ENCODE measurements at places on chromosomes 3 and 15.

GRCh38 chr3:133159498-133160475 is 121.6 kb downstream of the TMEM108 start:
- no peak for DNase-seq

DNA sequence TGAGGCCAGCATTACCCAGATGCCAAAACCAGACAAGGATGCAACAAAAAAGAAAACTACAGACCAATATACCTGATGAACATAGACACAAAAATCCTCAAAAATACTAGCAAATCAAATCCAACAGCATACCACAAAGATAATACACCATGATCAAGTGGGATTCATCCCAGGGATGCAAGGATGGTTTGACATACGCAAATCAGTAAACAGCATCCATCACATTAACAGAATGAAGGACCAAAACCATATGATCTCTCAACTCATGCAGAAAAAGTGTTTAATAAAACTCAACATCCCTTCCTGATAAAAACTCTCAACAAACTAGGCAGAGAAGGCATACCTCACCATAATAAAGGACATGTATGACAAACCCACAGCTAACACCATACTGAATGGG is 14.0 kb upstream of the PIAS1 start:
- no peak for DNase-seq

GRCh38 chr3:102979191-102979590 is 544.4 kb downstream of the ZPLD1 start:
- DNase-seq = no peak

DNA sequence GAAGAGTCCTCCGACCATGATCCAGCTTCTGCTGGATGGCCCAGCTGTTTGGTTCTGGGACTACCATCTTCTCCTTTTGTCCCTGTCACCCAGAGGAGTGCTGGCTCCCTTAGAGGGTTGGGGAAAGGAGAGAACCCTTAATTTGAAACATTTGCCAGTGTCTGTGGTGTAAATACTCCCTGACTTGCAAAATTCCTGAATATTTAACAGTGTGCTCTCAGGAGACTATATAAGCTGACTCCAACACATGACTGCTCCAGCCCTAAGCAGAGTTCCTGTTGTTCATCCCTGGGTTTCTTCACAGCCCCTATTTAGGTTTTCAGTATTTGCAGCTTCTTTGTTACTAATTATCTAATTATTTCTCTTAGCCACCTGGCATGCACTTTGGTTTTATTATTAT is 133.1 kb downstream of the CPNE4 start:
- no peak for DNase-seq

GRCh38 chr3:4776980-4777581 is 202.2 kb upstream of the BHLHE40 start:
- DNase-seq = no peak

GRCh38 chr3:184489268-184489841 is 72.2 kb upstream of the EPHB3 start:
- no peak for DNase-seq

- DNase-seq = no peak
Observed at GRCh38 chr15:83993591-83993990, 242.0 kb upstream of the GOLGA6L4 start.

GRCh38 chr3:141610939-141611338 is 124.1 kb downstream of the RASA2 start:
- DNase-seq = no peak

GRCh38 chr3:169659820-169660674 is 3.5 kb downstream of the MECOM start:
- no peak for DNase-seq

DNA sequence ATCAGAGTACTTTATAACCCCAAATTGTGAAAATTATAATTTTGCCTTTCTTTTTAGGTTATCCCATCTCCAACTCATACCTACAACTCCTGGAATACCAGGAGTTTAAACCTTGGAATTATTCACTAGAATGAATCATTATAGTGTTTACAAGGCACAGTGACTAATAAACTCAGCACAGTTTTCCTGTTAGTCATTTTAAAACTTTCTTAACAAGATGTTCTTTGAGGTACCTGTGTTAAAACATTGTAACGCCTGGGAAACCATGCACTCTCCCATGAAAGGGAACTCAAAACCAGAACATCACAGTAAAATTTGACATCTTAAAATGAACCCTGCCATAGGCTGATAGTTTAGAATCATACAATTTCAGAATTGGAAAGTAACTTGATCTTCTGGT is 132.4 kb upstream of the OSTN start:
- no peak for DNase-seq

GRCh38 chr3:14285548-14285925 is 106.9 kb downstream of the LSM3 start:
- DNase-seq = no peak

DNA sequence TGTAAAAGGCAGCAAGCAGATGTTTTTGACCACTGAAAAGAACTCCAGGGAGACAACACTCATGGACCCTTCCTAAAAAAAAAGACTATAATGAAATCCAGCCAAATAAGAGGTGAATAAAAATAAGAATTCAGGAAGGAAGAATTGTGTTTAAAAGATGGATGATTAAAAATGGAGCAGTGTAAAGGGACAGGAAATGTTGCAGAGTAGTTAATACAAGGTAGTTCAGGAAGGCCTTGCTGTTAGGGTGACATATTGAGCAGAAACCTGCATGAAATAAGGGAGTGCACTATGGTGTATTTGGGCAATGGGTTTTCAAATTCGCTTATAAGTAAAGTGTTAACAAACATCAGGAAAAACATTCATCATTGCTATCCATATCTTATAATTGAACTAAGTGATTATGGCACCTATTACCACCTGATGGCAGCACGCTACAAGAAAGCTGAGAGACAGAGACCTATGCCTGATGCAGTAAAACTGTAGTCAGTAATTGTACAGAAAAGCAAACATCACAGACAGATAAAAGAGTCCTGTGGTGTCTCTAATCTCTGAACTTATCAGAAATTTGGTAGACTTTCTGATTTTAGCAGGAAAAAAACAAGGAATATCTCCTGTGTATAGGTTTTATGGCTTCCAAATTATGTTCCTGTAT is 5.8 kb upstream of the DBR1 start:
- DNase-seq = peak; percentile 20

- no peak for DNase-seq
Observed at GRCh38 chr3:55267206-55267930, 219.7 kb downstream of the WNT5A start.

DNA sequence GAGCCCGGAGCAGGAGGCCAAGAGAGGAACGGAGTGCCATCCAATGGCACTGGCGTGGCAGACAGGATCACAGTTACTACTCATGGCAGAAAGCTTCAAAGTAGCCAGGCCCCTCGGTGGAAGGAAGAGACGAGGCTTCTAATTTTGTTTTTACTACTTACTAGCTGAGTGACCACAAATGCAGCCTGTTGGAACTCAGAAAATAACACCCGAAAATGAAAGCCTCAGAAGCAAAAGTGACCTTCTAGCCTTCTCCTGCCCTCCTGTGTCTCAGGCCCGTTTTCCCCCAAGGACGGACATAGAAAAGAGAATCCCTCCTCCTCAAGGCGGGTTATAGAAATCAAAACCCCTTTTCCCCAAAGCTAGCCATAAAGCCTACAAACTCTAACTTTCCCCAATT is 9.9 kb upstream of the STRA6 start:
- no peak for DNase-seq

DNA sequence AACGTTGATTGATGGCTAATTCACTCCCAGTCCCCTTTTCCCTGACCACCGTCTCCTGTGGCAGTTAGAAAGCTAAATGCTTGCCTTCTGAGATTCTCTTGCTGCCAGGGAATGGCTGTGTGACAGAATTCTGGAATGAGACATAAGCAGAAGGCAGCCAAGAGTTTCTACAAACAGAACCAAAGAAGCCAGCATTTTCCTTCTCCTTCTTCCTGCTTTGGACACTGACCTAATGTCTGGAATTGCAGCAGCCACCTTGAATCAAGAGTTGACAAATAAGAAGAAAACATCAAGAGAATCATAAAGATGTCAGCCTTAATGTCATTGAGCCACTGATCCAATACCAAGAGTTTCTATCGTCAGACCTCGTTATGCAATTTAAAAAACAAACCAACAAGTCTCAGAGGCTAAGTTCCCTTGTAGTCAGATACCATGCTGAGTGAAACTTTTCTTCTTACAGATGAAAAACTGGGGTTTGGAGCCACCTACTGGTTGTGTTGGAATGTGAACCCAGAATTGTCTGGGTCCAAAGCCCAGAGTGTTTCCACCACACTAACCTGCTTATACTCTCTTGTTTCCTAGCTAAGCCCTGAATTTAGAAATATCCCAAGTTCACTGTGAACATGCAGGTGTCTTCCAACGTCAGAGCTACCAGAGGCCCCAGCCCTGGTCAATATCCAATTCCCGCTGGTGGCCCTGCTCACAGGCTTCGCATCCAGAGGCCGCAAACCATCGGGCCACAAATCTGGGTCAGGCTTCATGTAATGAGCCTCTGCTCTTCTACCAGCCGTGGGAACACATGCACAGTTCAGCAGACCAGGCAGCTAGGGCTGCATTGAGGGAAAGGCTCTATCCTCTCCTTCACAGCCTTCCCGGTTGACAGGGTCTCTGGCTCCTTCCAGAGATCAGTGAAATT is 42.5 kb downstream of the MCF2L2 start:
- DNase-seq = peak; percentile 62

DNA sequence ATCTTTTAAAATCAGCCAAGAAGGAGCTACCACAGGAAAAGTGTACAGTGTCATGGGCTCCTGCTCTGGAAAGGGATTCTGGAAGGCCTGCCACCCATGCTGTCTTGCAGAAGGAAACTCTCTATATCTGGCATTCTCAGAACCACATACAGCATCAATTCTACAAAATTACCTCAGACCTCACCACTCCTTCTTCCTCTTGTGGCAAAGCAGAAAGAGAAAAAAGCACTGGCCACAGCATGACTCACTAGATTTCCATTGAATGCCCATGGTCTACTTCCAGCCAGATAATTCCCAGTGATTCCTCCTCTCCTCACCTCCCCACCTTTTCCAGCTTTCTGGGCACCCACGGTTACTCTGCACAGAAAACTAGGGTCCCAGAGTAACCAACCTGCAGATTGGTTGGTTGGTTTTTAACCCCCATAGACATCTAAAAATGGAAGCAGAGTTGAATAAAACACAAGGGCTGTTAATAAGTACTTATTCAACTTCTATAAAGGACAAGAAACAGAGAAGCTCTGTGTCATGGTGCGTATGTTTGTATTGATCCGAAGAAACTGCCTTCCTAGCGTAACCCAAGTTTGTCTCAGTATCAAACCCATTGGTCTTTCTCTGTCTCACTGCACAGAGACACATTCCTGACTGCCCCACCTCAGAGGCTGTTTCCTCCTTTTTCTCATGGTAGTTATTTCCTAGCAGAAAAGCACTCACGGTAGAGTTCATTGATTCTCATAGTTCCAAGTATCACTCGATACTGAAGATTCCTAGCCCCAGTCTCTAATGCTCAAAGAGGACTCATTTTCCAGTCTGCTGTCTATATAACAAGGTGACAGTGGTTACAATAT is 67.7 kb downstream of the LDHAL6B start:
- DNase-seq = no peak

- DNase-seq = no peak
Observed at GRCh38 chr3:194097141-194097882, 38.6 kb upstream of the HES1 start.

- peak; percentile 57 for DNase-seq
Observed at GRCh38 chr3:71428841-71429596, 154.5 kb downstream of the FOXP1 start.

- no peak for DNase-seq
Observed at GRCh38 chr15:67769497-67770357, 55.6 kb upstream of the SKOR1 start.

GRCh38 chr15:35481064-35481463 is 64.9 kb downstream of the DPH6 start:
- DNase-seq = no peak

- no peak for DNase-seq
Observed at GRCh38 chr15:78197632-78198031, 36.7 kb downstream of the ACSBG1 start.

- no peak for DNase-seq
Observed at GRCh38 chr3:115281697-115282675, 134.9 kb upstream of the ZBTB20 start.

DNA sequence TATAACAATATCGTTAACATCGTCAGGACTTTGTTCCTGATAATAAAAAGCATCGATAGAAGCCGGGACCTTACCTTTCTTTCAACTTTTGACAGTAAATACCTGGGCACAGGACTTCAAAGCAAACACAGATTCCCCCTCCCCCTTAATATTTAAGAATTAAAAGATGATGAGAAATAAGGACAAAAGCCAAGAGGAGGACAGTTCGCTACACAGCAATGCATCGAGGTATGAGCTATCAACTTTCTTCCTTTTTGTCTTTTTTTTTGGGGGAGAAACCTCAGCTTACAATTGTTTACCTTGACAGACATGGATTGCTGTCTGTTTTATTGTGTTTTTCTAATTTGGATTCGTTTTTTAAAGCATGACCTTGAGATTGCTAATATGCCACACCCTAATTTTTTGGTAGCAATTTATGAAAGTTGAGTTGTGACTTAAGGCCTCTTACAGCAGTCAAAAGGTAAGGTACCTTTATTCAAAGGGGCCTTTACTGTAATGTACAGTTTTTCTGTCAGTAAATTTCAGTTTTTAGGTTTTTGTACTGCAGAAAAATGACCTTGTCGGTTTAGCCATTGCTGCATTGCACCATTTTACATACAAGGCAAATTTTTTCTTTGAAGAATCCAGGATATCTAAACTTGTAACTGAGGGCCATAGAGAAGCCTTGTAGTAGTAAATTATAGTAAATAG is 1.1 kb downstream of the CHD2 start:
- DNase-seq = no peak

- no peak for DNase-seq
Observed at GRCh38 chr3:195591220-195591619, 7.5 kb upstream of the APOD start.

GRCh38 chr15:88799341-88799740 is 3.9 kb upstream of the ACAN start:
- DNase-seq = no peak

Data from activated naive CD4-positive, alpha-beta T cell treated with anti-CD3 and anti-CD28 coated beads, Interleukin-2, amount 50 U/mL, for 16 hours (primary cell).